Lower lobe of right lung (tissue), 2 donors: ENCODE measurements at places on chromosomes 2 and 18. TPM values are rescaled to one million over a fixed set of nuclear protein-coding genes. Genes with fewer than 3 reads are reported as not detected.

DNA sequence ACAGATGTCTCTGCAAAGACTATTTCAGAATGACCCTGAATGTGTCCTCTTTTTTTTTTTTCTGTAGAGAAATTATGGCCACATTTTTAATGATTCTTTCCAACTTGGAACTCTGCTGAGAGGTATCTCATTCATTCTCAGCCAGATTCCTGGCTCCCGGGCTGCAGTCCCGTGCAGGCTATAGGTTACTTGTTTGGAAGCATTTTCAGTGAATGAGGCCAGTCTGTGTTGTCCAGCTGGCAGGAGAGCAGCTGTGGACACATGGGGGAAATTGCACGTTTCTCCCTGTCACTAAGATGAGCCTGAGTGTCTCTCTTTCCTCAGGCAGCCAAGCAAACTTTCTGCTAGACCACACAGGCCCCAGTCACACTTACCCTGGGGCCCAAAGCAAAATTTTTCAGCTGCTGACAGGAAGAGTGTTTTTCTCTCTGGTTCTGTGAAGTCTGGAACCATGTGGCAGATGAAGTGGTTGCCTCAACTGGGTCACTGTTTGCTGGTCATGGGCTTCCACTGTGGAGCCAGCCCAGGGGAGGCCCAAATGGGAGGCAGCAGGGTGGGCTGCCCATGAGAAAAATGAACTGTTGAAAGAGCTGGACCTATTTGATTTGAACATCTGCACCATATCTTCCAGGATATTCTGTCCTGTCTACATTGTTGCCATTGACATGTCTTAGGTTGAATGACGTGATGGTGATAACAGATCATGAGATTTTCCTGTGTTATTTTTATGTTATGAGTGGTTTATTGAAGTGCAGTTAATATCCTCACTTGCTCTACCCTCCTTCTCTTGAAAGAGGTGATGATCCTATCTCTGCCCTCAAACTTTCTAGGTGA lies 431.2 kb downstream of the LPIN1 start:
- H3K4me3 ChIP-seq = no peak overlapping the region
- no peaks in the 10 kb centered on the region for H3K27me3 ChIP-seq
- H3K36me3 ChIP-seq = no peaks in the 10 kb centered on the region
- DNase-seq = no peak

DNA sequence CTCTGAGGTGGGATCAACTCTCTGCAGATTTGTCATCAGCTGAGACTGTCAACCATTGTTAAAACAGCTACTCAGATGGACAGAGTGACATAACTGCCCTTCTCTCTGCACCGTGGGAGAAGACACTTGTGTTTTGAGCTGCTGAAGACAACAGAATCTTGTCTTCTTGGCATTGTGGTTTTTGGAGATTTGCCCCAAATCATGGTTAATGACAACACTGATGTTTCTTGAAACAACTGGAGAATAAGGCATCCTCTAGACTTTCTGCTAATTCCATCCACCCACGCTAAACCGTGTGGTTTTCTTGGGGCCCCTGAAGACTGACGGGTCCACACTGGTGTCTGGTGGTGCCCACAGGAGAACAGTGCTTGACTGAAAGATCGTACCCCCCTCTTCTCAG lies 39.5 kb downstream of the SH3BP4 start:
- no peak for DNase-seq
- no peaks in the 10 kb centered on the region for H3K27me3 ChIP-seq
- peaks cover 10% of the 10 kb centered on the region for H3K36me3 ChIP-seq
- no peak overlapping the region for H3K27ac ChIP-seq
- no peak overlapping the region for H3K4me3 ChIP-seq
- peaks cover 46% of the 10 kb centered on the region for H3K4me1 ChIP-seq

FBXO36 gene
- total RNA-seq = 3.3 TPM

ERFE gene
- total RNA-seq = not detected

GRCh38 chr2:43356774-43357173 lies 130.4 kb upstream of the ZFP36L2 start:
- H3K27ac ChIP-seq = no peak overlapping the region
- no peaks in the 10 kb centered on the region for H3K4me1 ChIP-seq
- H3K4me3 ChIP-seq = no peak overlapping the region

DNA sequence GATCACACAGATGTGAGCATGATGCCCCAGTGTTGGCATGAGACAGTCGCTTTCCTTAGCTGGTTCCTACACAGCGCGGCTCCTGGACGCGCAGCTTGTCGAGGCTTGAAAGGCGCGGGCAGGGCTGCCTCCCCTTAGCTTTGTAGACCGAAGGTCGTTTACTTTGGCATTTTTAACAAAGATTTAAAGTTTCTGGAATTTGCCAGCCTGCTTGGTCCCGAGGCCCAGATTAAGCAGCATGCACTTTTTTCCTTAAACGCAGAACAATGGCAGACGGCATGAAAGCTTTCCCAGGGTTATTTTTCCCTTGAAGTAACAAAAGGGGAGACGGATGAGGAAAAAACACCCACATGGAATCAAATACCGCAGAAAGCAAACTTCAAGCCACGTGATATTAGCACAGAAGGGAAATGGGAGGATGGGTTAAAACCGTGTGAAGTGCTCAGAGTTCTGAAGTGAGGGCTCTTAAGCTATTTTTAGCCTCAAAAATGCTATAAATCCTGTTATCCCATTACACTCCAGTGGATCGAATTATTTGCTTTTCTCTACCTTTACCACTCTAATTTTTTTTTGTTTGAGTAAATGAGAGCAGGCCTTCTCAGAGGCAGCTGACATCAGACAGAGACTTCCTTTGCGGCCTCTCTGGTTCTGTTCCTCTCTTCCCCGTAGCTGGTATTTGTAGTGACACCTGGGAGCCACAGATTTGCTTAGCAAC lies 55.7 kb downstream of the NPAS2 start:
- no peak for DNase-seq
- no peaks in the 10 kb centered on the region for H3K27me3 ChIP-seq
- no peak overlapping the region for H3K4me3 ChIP-seq
- no peaks in the 10 kb centered on the region for H3K36me3 ChIP-seq
- H3K27ac ChIP-seq = no peak overlapping the region

- no peak overlapping the region for H3K4me3 ChIP-seq
- DNase-seq = no peak
- H3K4me1 ChIP-seq = no peaks in the 10 kb centered on the region
- no peaks in the 10 kb centered on the region for H3K36me3 ChIP-seq
- no peak overlapping the region for H3K27ac ChIP-seq
These were observed 44.3 kb downstream of the LMAN2L start for GRCh38 chr2:96695602-96696001.

DNA sequence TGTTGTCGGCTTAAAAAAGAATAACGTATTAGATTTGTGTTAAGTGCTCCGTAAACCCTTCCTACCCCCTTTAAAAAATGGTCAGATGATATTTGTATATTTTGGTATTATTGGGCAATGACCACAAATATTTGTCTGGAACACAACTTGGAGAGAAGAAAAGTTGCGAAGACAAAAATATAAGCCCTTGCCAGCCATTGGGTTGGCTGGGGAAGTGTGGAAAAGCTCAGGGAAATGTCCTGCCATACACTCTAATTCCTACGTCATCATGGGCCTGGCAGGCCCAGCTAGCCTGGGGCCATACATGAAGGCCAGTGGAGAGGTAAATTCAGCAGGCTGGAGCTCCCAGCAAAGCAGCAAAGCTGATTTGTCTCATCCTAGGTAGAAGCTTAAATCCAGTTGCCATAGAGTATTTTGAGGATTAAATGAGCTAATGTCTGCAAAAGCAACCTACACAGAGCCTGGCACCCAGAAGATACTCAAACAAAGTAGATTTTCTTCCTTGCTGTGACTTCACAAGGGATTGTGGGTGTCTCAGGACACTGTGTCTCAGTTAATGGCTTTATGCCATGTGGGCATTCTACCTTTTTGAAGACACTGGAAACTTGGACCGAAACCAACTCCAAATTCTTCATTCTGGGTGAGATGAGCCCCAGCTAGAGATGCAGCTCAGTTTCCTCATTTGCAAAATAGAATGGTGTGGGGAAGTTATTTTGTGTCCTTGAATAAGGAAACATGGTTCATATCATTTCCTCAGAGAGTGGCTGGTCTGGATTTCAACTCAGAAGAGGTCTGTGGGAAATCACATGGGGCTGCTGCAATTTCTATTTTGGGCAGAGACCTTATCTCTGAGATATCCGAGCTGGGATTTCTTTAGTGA lies 87.9 kb upstream of the MAP4K3 start:
- H3K27ac ChIP-seq = no peak overlapping the region
- no peaks in the 10 kb centered on the region for H3K36me3 ChIP-seq
- DNase-seq = no peak
- peaks cover 9% of the 10 kb centered on the region for H3K4me1 ChIP-seq
- no peaks in the 10 kb centered on the region for H3K27me3 ChIP-seq

- peak; percentile 78 for DNase-seq
- H3K4me3 ChIP-seq = peak within 1 kb of the TSS; percentile 63
- peak within 1 kb of the TSS; percentile 75 for H3K27ac ChIP-seq
These were observed at the start of gene HOXD1 for GRCh38 chr2:176187899-176188773. HOXD1 (plus strand) TSS chr2:176188668; CDS start chr2:176188802, 134 bp downstream.

AMER3 gene
- total RNA-seq = not detected

GRCh38 chr2:30732376-30732775 lies 74.9 kb downstream of the CAPN13 start:
- peaks cover 5% of the 10 kb centered on the region for H3K27me3 ChIP-seq
- no peak for DNase-seq
- no peaks in the 10 kb centered on the region for H3K4me1 ChIP-seq

RPS27A gene
- 736 TPM for total RNA-seq

GAREM2 gene
- total RNA-seq = 2.0 TPM

DNA sequence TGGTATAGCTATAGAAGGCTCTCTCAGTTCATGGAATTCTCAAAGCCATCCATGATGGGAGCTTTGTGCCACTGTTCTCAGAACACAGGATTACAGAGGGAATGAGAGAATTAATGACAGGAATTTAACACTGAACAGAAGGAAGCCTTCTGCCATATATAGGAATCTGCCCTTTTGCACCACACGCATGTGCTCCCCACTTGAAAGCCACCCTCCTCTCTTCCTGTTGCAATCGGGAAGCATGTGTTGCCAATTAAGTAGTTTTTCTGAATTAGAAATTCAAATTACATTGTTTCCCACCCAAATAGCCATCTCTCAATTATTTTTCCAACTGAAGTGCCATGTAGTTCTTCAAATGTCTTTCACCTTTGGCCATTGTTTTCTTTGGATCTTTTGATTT lies 71.3 kb downstream of the C1D start:
- H3K4me3 ChIP-seq = no peak overlapping the region
- no peaks in the 10 kb centered on the region for H3K4me1 ChIP-seq
- DNase-seq = no peak
- H3K27ac ChIP-seq = no peak overlapping the region
- H3K27me3 ChIP-seq = no peaks in the 10 kb centered on the region

DNA sequence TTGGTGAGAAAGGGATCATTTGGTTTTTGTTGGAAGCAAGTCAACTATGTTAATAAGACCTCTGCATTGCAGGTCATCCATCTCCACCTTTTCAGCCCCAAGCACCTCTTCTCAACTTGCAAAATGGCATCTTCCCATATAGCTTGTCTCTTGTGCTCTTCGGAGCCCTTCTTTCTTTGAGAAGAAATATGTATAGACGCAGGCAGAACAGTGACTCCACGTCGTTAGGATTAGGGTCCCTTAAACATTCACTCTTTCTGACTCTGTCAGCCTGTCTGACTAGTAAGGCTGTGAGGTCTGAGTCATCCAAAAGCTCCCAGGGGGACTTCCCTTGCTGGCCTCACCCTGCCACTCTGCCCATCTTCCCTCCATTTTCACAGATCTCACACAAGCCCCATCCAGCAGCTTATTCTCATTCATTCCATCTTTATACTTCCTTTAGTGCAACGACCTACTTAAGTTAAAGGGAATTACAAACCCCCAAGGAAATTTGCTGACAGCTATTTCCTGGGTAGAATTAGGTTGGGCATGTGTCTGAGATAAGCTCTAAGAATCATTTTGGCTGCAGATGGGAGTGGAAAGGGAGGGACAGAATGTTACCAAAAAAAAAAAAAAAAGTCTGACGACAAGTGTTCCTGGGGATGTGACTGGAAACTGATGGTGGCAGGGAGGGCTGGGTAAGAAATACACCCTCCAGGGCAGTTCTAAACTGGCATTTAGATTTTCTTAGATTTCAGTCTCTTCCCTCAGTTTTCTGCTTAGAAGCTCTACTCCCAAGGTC lies 37.7 kb upstream of the MEX3C start:
- no peaks in the 10 kb centered on the region for H3K4me1 ChIP-seq
- DNase-seq = no peak
- no peak overlapping the region for H3K4me3 ChIP-seq
- peaks cover 3% of the 10 kb centered on the region for H3K27me3 ChIP-seq

ZRANB3 gene
- 3.7 TPM for total RNA-seq

DNA sequence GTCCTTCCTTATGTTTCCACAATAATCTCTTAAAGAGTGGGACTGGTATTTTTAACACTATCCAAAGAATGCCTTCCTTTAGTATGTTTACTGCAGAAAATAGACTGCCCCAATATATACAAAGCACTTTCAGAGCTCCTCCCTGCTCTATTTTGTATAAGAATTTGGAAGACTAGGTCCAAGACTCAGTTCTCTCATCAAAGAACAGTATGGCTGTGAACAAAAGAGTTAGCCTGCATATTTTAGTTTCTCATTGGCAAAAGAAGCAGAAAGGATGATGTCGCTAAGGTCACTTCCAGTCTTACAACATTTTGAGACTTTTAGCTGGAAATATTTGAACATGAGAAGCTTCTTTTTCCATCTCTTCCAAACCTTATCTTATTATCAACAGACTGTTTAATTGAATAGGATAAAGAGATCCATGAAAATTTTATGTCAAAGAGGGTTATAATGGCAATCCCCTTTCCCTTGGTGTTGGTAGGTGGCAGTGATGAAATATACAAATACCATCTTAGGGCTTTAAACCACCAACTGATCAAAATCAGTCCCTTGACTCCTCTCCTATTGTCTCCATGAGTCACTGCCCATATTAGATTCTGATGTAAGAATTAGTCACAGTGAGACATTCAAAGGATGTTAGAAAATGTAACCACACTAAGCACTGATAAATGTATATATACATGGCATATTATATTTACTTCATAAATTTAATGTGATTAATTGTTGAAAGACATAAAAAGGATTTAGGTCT lies 266.9 kb upstream of the DSEL start:
- no peak for DNase-seq
- H3K4me1 ChIP-seq = no peaks in the 10 kb centered on the region
- no peak overlapping the region for H3K27ac ChIP-seq

- H3K4me3 ChIP-seq = no peak overlapping the region
- H3K27me3 ChIP-seq = no peaks in the 10 kb centered on the region
- DNase-seq = peak; percentile 71
- no peak overlapping the region for H3K27ac ChIP-seq
- H3K36me3 ChIP-seq = no peaks in the 10 kb centered on the region
These were observed 18.5 kb downstream of the PMAIP1 start for GRCh38 chr18:59918320-59918755.

VSNL1 gene
- total RNA-seq = 1.6 TPM
